ENCODE measurements at places on chromosomes 4 and X.

DNA sequence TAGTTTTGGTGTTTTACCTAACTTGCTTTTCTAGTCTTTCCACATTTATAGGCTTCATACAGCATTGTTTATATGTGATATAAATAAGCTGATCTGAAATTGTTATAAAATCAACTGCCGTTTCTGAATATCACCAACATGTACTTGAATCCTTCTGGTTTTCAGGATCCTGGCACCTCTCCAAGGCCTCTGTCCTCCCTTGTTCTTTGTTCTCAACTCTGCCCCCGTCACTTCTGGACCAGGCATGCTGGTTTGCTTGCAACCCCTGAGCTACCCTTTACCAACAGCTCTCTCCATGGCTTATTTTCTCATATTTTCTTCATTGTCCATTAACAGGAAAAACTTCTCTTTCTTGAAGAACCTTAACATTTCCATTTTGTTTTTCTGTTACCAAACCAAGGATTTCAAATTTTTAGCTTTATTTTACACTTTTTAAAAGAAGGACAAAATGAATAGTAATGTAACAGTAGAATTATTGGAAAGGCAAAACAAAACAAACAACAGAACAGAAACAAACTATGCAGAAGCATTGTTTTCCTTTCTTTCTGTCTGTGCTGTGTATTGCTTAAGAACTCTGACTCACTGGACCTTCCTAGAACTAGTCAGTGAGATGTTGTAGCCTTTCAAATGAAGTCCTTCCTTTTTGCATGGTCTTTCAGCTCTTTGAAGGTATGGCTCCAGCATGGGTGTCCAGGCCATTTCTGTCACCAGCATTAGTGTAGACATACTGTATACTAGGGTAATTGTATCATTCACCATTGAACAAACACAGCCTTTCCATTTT, 44.8 kb downstream of the BANK1 start:
- no peak for DNase-seq

GRCh38 chrX:12958059-12958458, 16.9 kb upstream of the TMSB4X start:
- DNase-seq = no peak

DNA sequence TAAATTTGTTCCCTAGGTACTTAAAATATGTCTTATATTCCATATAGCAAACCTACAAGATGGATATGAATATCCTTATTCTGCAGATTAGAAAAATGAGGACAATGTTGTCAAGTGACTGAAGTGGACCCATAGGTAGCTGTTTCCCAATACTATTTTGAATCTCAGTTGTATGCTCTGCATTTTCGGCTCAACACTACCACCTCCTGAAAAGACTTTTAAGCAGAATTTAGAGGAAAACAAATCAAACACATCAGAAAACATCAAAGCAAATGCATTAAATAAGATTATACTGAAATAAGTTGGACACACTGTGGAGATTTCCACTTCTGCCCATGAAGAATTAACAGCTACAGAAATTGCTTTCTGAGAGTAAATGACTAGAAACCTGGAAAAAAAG, 488.7 kb downstream of the TRIML1 start:
- DNase-seq = no peak

DNA sequence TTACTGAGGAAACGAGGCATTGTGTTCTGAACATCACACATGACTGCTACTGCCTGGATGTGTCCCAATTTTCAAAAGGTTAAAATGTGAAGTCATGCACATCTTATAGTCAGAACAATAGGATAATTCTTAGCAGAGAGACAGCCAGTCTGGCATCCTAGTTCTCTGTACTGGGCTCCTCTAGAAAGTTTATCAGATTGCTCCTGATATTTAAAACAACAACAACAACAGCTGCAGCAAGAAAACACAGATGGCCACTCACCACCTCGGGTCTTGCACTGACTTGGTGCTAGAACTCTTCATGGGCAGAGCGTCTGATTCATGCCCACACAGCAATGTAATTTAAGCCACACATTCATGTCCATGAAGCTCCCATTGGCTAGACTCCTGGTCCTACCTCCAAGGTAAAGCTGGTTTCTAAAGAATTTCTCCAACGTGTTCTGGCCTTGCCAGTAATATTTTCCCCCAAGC, 33.3 kb upstream of the SLC2A9 start:
- no peak for DNase-seq

GRCh38 chrX:120751683-120752082, 121.8 kb upstream of the C1GALT1C1 start:
- no peak for DNase-seq

DNA sequence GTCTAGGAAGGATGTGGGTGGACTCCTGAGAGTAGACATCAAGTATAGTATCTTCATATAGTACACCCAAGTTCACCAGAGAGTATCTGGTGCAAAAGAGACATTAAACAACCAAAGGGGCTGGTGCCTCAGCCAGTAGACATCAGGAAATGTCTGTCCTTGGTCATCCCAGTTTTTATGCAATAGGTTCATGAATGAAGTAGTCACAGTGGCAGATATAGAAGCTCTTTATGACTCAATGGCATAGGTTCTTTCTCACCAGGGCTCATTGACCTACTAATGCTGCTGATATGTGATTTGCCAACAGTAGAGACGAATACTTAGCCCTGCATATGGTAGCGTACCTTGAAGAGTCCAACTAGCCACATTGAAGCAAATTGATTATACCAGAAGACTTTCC, 45.0 kb upstream of the CCDC149 start:
- no peak for DNase-seq

DNA sequence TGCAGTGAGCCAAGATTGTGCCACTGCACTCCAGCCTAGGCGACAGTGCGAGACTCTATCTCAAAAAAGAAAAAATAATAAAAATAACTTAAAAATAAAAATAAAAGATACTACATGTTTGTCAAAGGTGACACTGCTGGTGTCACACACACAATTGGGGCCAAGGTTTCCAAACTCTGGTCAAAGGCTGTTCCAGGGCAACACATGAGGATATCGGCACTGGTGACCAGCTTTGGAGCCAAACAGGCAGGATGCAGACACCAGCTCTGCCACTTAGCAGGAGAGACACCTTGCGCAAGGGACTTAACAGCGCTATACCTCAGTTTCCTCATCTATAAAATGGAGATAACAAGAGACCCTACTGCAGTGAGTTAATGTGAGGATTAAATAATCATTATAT, 52.3 kb downstream of the CD99L2 start:
- no peak for DNase-seq

DNA sequence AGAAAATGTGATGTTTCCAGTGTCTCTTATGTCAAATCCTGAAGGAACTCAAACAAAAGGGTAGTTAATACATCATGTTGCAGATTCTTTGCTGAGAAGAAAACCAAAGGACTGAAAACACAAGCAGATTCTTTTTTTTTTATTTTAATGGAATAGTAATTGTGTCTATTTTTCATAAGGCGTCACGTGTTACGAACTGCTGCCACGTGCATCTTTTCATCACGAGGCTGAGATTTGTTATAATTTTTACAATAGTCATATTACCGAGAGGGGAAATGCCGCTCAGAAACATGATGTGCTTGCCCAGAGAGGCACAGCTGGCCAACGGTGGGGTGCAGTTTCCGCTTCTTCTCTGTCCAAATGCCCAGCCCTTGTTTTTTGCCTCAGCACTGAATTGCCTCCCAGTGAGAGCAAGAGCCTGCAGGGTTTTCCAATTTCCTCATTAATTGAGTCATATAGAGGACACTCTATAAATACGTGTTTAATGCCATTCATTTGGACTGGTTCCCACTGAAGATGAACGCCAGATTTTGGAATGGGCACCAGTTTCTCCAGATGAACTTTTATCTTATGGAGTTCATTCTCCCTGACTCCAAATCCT, 225.3 kb downstream of the STK32B start:
- no peak for DNase-seq

- DNase-seq = no peak
Observed at GRCh38 chrX:1185561-1185960, 26.9 kb downstream of the CRLF2 start.

DNA sequence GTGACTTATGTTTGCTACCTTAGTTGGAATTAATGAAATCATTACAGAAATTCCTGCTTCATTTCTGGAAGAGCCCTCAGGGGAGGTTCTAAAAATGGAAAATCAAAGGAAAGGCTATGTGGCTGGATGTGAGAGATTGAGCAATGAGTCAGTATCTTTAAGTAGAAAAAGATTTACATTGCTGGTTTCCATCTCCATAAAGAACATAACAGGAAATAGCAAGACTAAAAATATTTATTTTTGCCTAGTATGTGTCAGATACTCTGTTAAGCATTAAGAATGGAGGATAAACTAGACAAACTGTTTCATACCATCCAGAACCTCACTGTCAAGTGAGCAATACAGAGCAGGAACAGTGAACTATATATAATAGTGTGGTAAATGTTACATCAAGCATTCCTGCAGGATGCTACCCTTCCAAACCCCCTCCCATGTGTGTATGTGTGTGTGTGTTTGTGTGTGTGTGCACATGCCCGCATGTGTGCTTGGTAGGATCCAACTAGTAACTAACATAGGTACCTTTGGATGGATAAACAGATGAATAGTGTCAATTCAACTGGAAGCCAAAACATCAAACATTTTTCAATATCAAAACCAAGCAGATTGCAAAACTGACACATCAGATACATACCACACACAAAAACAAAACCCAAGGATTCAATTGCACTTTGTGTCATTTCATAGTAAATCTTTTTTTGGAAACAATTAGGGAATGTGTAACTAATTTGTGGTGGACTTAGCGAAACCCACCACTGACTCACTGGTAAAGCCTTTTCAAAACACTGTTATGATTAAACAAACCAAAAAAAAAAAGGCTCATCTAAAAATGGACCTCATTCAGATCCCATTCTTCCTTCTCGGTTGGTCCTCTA, 223.4 kb downstream of the SHROOM3 start:
- no peak for DNase-seq

GRCh38 chr4:48024522-48024921, 8.0 kb downstream of the NIPAL1 start:
- DNase-seq = no peak

DNA sequence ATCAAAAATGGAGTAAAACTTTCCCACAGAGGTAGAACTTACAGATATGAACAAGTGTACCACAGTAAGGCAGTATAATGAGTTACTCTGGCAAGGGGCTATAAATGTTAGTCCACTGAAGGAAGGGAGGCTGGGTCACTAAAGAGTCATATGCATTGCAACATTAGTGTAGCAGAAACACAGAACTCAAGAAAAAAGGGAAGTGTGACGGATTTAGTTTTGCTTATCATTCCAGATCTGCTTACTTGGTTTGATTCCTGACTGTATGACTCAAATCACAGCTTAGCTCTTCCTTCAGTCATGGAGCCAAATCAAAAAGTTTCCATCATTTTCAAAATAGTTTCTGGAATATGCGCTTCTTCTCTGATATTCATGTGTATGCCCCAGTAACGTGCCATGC, 148.7 kb downstream of the FSTL5 start:
- DNase-seq = no peak

- DNase-seq = no peak
Observed at GRCh38 chrX:72308566-72309296, 3.0 kb upstream of the CITED1 start.

GRCh38 chrX:98627645-98628044, 1743.9 kb downstream of the RPA4 start:
- no peak for DNase-seq

DNA sequence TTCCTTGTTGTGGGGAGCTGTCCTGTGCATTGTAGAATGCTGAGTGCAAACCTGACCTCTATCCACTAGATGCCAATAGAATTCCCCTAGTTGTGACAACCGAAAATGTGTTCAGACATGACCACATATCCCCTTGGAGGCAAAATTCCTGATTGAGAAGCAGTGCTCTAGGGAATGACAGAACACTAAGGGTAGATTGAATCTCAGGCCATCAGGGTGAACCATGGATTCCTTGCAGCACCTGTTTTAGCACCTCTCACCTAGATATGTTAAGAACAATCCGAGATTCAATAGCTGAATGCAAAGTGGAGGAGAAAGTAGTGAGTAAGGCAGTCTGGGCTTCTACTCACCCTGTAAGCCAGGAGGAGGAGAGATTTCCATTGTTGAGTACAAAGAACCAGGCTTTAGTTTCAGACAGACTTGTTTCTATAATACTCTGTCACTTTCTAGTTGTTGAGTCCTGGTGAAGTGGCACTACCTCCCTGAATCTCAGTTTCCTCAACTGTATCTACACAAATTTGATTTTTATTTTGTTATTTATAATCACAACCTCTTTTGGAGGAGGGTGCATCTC, 111.0 kb upstream of the RAP2C start:
- no peak for DNase-seq

DNA sequence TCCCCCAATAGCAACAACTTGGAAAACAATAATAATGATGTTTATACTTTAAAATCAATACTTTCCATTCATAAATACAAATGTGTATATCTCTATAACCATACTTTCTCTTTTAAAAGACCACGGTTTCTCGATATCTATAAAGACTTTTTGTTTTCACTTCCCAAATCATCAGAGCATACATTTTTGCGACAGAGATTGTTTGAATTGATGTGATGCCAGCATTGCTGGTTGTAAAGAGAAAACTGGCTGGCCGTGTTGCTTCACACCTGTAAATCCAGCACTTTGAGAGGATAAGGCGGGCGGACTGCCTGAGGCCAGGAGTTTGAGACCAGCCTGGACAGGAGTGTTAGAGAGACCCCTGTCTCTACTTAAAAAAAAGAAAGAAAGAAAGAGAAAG, 77.6 kb upstream of the ZNF518B start:
- no peak for DNase-seq

GRCh38 chrX:41889317-41890025, 33.9 kb downstream of the CASK start:
- no peak for DNase-seq

GRCh38 chr4:108700081-108700757, 49.8 kb downstream of the OSTC start:
- no peak for DNase-seq

GRCh38 chr4:89009115-89009514, 47.9 kb downstream of the FAM13A start:
- no peak for DNase-seq

GRCh38 chr4:189113389-189113888, 827.2 kb upstream of the FRG1 start:
- DNase-seq = no peak

- no peak for DNase-seq
Observed at GRCh38 chr4:86058621-86059020, 301.2 kb downstream of the MAPK10 start.

GRCh38 chrX:1239681-1240142, 27.3 kb upstream of the CRLF2 start:
- DNase-seq = no peak

- DNase-seq = no peak
Observed at GRCh38 chrX:68681443-68681941, 34.0 kb downstream of the STARD8 start.

- no peak for DNase-seq
Observed at GRCh38 chr4:1636490-1637211, 47.5 kb downstream of the FAM53A start.

DNA sequence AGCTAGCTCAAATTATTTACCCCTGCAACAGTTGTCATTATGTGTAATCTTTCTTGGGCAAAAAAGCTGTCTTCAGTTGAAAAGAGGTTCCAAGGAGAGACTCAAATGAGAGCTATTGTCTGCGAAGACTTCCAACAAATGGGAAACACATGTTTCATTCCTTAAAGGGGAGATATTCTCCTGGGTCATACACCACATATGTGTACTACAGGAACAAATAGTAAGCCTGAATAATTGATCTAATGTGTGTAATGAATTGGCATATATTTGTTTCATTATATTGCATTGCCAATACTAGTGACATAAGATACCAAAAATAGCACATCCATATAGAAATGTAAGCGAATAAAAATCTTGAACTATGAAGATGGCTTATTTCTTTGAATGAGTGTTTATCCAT, 950.9 kb upstream of the NDST4 start:
- no peak for DNase-seq

GRCh38 chrX:50579955-50580354, 109.3 kb upstream of the DGKK start:
- no peak for DNase-seq

- no peak for DNase-seq
Observed at GRCh38 chr4:13441506-13441905, 42.6 kb downstream of the RAB28 start.
